ENCODE measurements at places on chromosomes 2 and 18.

DNA sequence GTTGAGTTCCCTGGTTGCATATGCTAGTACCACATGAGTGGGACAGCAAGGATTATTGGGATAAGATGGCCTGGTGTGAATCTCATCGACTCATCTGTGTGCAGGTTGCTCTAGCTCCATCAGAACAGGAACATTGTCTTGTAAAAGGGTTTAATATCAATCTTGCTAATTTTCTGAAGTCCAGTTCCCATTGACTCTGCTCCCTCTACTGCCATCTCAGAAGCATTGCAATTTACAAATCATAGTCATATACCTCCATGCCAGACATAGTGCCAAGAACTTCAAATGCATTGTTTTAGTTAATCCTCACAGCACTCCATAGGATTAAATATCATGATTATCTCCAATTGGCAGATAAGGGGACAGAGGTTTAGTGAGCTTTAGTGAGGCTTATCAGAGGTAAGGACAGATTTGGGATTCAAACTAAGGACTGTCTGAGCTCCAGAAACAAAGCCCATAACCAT lies 4.8 kb upstream of the STAT4 start:
- DNase-seq = no peak
- no peak overlapping the region for H3K27ac ChIP-seq
- H3K36me3 ChIP-seq = no peaks in the 10 kb centered on the region
- no peak overlapping the region for H3K4me3 ChIP-seq
- H3K4me1 ChIP-seq = no peaks in the 10 kb centered on the region

- DNase-seq = no peak
- no peak overlapping the region for H3K27ac ChIP-seq
- H3K4me3 ChIP-seq = no peak overlapping the region
- H3K27me3 ChIP-seq = no peaks in the 10 kb centered on the region
- H3K4me1 ChIP-seq = no peaks in the 10 kb centered on the region
- H3K36me3 ChIP-seq = peaks cover 12% of the 10 kb centered on the region
Measured at GRCh38 chr2:170022692-170023091, 155.3 kb upstream of the MYO3B start.

GRCh38 chr2:67701011-67701410 lies 303.9 kb downstream of the ETAA1 start:
- no peaks in the 10 kb centered on the region for H3K36me3 ChIP-seq
- H3K4me3 ChIP-seq = no peak overlapping the region
- no peaks in the 10 kb centered on the region for H3K4me1 ChIP-seq
- H3K27ac ChIP-seq = no peak overlapping the region
- H3K27me3 ChIP-seq = no peaks in the 10 kb centered on the region

DNA sequence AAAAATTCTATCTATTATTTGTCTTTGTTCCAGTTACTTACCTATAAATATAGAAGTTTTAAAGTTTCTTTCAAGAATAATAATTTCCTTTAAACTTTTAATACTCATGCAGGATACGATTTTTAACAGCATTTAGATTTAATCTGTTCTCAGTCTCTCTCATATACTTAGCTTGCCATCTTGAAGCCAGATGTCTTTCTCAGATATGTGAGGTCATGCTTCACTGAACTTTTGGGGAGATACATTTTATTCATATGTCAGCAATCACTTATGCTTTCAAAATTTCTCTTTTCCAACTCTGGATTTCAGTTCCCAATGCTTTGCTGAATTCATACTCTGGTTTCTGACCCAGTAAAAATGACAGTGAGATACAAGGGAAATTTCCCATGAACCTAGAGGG lies 66.5 kb upstream of the CCDC178 start:
- H3K27ac ChIP-seq = no peak overlapping the region
- no peaks in the 10 kb centered on the region for H3K27me3 ChIP-seq
- H3K4me1 ChIP-seq = no peaks in the 10 kb centered on the region
- H3K4me3 ChIP-seq = no peak overlapping the region

DNA sequence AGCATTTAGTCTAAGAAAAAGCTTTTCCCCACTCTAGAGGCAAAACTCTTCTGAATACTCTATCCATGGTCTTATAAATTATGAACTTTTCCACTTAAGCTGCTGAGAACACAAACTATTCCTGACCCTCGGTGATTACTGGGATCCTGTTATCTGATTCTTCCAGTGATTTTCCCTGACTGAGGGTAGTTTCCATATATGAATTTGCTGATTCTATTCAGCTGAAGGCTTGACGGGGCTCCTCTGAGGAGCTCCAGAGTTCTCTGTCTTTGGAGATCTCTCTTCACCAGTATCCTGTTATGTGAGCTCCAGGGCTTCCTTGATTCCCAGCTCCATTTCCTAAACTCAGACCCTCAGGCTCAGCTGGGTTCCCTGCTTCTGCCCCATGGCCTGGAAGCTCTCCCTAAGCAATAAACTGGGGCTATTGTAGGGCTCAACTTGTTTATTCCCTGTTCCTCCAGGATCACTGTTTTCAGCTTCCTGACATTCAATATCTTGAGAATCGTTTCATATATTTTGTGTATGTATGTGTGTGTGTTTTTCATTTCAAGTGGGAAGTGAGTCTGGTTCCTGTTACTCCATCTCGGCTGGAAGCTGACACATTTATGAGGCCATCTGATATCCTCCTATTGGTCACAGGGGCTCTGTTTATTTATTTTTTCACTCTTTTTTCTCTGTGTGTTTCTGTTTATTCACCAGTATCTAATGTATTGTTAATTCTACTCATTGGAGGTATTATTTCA lies 78.2 kb downstream of the ARHGAP28 start:
- H3K4me1 ChIP-seq = no peaks in the 10 kb centered on the region
- no peak overlapping the region for H3K27ac ChIP-seq
- DNase-seq = no peak
- H3K4me3 ChIP-seq = no peak overlapping the region
- H3K36me3 ChIP-seq = peaks cover 14% of the 10 kb centered on the region

- H3K4me3 ChIP-seq = no peak overlapping the region
- no peaks in the 10 kb centered on the region for H3K27me3 ChIP-seq
- no peak for DNase-seq
- no peaks in the 10 kb centered on the region for H3K4me1 ChIP-seq
- no peak overlapping the region for H3K27ac ChIP-seq
Measured at GRCh38 chr2:193267496-193268002, 1072.8 kb upstream of the TMEFF2 start.

GRCh38 chr2:182379241-182379640 lies 47.6 kb downstream of the PDE1A start:
- H3K36me3 ChIP-seq = peaks cover 24% of the 10 kb centered on the region
- no peaks in the 10 kb centered on the region for H3K4me1 ChIP-seq
- no peak overlapping the region for H3K4me3 ChIP-seq
- no peak for DNase-seq
- H3K27ac ChIP-seq = no peak overlapping the region

GRCh38 chr2:126449677-126450076 lies 206.3 kb upstream of the GYPC start:
- H3K36me3 ChIP-seq = no peaks in the 10 kb centered on the region
- no peaks in the 10 kb centered on the region for H3K27me3 ChIP-seq
- H3K4me3 ChIP-seq = no peak overlapping the region
- DNase-seq = no peak

- no peak overlapping the region for H3K4me3 ChIP-seq
- peak; percentile 71 for DNase-seq
- no peaks in the 10 kb centered on the region for H3K27me3 ChIP-seq
Measured at GRCh38 chr18:11310476-11311086, 161.2 kb upstream of the PIEZO2 start.

DNA sequence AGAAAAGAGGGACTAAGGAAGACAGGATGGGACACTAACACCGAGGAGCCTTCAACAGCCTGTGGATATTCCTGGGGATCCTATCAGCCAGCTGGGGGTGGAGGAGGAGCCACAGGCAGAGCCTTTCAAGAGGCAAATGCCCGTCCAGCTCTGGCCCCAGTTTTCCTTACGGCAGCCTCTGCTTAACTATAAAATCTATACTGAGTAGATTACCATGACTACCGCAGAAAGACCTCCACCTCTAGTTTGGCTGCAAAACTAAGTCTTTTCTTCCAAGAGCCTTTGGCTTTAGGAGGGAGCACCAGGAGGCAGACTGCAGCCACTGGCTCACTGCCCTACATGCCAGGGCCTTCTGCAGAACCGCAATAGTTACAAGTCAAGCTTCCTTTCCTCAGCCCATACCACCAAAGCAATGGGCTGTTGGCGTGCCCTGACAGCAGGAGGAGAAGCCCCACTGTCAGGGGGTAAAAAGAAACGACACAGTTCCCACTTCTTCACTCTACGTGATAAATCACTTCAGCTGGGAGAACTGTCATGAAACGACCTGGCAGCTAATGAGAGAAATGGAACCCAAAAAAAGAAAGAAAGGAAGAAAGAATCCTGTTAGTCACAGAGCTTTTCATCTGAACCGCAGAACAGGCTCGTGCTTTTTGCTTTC lies 25.1 kb upstream of the CREB1 start:
- H3K27me3 ChIP-seq = no peaks in the 10 kb centered on the region
- no peak overlapping the region for H3K27ac ChIP-seq
- no peak for DNase-seq
- H3K4me1 ChIP-seq = peaks cover 9% of the 10 kb centered on the region

- H3K4me3 ChIP-seq = no peak overlapping the region
- no peaks in the 10 kb centered on the region for H3K4me1 ChIP-seq
- no peaks in the 10 kb centered on the region for H3K27me3 ChIP-seq
- no peak for DNase-seq
Measured at GRCh38 chr2:46438102-46438501, 41.3 kb upstream of the TMEM247 start.

GRCh38 chr2:199455545-199456382 lies 2.0 kb downstream of the SATB2 start:
- no peaks in the 10 kb centered on the region for H3K36me3 ChIP-seq
- no peaks in the 10 kb centered on the region for H3K4me1 ChIP-seq
- H3K27ac ChIP-seq = no peak overlapping the region
- DNase-seq = peak; percentile 81
- H3K4me3 ChIP-seq = peak overlapping the region; percentile 95

DNA sequence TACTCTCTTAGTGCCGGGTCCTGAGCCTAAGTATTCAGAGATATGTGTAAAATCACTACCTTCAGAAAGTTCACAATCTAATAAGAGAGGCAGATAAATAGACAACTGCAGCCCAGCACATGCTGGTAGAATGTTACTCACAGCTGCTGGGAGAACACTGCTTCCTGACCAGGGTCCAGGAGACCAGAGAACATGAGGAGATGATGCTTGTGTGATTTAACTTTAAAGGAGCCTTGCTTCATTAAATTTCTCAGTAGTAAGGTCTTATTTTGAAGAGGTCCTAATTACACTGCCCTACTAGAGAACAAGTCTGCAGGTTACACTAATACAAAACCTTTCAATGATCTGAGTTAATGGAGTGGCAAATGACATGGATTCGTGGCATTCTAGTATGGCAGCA lies 209.9 kb upstream of the TRIB2 start:
- DNase-seq = no peak
- no peaks in the 10 kb centered on the region for H3K4me1 ChIP-seq
- H3K27me3 ChIP-seq = no peaks in the 10 kb centered on the region

DNA sequence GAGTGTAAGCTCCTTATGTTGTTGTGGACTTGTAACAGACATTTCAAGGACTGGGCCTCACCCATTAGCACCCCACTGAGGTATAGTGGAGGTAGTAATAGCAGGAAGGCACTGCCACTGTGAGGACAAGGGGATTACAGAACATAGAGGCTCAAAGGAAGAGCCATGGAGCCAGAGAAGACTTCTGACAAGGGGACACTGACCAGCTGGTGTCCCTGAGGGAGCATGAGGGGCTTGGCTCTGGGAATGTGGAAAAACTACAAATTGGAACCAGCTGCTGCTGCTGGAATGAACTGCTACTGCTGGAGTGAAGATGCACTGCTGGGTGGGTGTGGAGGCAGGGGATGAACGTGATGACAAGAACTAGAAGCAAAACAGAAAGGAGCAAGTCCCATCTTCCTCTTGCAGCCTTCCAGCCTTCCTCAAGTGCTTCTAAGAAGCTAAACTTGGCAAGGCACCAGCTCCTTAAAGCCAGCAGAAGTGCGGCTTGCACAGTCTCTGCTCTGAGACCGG lies 167.3 kb upstream of the NOSTRIN start:
- no peaks in the 10 kb centered on the region for H3K36me3 ChIP-seq
- H3K4me3 ChIP-seq = no peak overlapping the region
- no peaks in the 10 kb centered on the region for H3K27me3 ChIP-seq

- no peaks in the 10 kb centered on the region for H3K36me3 ChIP-seq
- no peaks in the 10 kb centered on the region for H3K4me1 ChIP-seq
- no peak overlapping the region for H3K27ac ChIP-seq
- H3K4me3 ChIP-seq = no peak overlapping the region
Measured at GRCh38 chr18:55161916-55162315, 202.7 kb upstream of the CCDC68 start.

DNA sequence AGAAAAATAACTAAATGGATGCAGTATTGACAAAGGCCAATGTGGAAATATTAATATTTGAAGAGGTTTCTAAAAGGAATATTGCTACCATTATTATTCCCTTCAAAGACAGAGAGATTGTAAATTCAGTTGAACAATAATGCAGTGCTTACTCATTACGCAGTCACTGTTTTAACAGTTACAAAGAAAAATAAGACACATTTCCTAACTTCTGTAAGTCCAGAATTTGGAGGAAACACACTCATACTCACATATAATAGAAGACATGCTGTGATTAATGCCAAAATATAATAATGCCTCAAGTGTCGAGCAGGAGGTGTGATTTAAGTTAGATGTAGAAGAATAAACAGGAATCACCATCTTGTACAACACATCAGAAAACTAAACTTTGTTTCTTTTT lies 389.2 kb downstream of the FBXO15 start:
- H3K4me1 ChIP-seq = no peaks in the 10 kb centered on the region
- no peaks in the 10 kb centered on the region for H3K27me3 ChIP-seq
- DNase-seq = no peak

- no peak overlapping the region for H3K4me3 ChIP-seq
- no peak overlapping the region for H3K27ac ChIP-seq
- H3K27me3 ChIP-seq = no peaks in the 10 kb centered on the region
Measured at GRCh38 chr2:48527226-48527885, 2.6 kb upstream of the STON1 start.

DNA sequence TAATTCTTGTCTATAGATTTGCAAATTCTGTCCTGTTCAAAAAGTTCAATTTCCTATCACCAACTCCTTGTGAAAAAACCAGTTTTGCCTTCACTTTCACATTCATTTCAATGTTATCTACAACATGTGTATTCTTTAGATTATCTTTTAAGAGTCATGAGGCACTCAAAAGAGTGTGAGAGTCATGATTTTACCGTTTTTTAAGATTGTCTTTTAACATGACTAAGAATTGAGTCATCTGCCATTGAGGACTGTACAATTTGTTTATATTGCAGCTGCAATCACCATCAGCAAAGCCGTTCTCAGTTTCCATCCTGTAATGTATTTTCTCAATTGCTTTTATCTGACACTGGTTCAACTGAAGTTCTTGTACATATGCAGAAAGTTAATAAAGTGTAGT lies 275.8 kb downstream of the LNPK start:
- no peak for DNase-seq
- no peaks in the 10 kb centered on the region for H3K4me1 ChIP-seq
- H3K27ac ChIP-seq = no peak overlapping the region
- no peaks in the 10 kb centered on the region for H3K36me3 ChIP-seq
- no peak overlapping the region for H3K4me3 ChIP-seq
- no peaks in the 10 kb centered on the region for H3K27me3 ChIP-seq

GRCh38 chr2:88350331-88351248 lies 101.9 kb downstream of the FOXI3 start:
- H3K4me1 ChIP-seq = no peaks in the 10 kb centered on the region
- no peaks in the 10 kb centered on the region for H3K27me3 ChIP-seq
- H3K36me3 ChIP-seq = no peaks in the 10 kb centered on the region
- peak; percentile 90 for DNase-seq
- H3K4me3 ChIP-seq = peak overlapping the region; percentile 63
